ENCODE measurements at places on chromosomes 12 and 14.

DNA sequence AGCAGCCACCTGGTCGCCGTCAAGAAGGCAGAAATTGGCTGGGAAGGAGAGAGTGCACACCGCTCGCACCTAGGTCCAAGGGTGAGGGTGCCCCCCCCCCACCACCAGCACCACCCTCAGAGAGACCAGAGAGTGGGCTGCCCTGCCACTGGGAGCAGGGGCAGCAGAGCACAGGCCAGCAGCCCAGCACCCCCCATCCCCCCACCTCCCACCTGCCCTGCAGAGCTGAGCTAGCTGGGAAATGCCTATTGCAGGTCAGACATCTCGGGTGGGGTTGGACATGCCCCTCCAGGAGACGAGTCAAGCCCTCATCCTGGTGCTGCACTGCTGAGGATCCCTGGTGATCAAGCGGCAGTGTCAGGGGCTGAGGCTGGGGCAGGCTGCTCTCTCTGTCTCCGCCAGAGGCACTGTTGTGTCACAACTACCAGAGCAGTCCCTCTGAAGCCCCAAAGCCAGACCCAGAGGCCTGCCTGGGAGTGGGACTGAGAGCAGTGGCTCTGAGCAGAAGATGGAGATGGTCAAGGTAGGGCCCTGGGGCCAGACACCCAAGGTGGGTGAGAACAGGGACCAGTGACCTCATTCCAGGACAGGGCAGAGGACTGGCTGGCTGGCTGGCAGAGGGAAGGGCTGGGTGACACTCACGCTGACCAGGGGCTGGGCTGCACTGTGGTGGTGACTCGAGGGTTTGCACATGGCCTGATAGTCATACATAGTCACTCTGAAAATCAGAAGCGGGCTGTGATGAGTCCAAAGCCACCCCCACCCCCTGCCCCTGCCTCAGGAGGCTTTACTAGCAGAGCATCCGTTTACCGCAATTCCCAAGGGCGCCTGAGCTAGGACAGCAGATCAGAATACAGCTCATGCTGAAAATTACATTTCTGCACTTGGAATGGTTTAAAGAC, 19.7 kb upstream of the LRTM2 start:
- peak; percentile 10 for DNase-seq

GRCh38 chr14:65439117-65439516, 26.6 kb downstream of the FUT8 start:
- DNase-seq: no peak

DNA sequence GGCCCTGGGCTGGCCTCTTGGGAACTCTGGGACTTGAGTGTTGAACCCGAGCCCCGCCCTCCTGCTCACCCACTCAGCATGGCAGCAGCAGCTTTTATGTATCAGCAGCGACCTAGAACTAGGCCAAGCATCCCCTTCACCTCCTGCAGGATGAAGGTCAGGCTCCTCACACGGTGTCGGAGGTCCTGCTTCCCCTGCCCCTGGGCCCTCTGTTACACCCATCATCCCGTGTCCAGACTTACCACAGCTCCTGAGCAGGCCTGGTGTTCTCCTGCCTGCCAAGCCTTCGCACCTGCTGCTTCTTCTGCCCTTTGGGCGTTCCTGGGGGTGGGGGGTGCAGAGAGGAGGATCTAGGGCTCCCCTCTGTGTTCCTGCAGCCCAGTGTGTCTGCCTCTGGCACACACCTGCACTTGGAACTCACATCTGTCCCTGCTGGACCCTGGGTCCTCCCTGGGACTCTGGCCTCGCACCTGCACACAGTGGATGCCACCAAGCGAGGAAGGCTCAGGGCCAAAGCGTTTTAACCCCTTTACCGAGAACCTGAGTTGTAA, 80.3 kb downstream of the PAPOLA start:
- no peak for DNase-seq

DNA sequence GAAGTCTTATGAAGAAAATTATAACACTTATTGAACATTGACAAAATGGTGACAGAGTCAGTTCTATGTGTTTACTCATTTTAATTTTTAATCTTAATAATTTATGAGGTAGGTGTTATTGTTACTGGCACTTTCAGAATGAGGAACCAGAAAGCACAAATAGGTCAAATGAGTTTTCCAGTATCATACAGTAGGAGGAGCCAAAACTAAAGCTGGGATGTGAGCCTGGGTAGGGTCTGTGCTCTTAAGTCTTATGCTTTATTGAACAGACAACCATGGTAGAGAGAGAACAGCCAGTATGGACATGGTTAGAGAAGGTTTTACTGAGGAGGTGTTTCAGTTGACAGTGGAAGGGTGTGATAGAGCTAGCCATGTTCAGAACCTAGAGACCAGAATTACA, 775.7 kb downstream of the TMTC2 start:
- no peak for DNase-seq

- no peak for DNase-seq
Observed at GRCh38 chr14:21069388-21070082, 569 bp upstream of the ARHGEF40 start.
